ENCODE measurements at places on chromosomes 5 and 9. TPM values are rescaled to one million over a fixed set of nuclear protein-coding genes. Genes with fewer than 3 reads are reported as not detected.

DNA sequence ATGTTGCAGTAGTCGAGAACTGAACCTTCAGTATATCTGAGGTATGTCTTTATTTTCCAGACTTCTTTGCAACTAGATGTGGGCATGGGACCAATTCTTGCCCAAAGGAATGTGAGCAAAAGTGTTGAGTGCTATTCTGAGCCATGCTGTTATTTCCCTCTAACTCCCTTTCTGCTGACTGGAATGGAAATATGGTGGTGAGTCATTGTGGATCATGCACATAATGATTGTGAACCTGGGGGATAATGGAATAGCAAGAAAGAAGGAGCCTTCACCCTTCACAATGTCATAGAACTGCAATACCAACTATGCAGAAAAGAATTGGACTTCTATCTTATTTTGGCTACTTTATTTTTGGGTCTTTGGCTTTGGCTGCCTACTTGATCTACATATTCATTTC, 10.3 kb upstream of the DOCK2 start:
- H3K27me3 ChIP-seq = no peaks in the 10 kb centered on the region
- H3K4me1 ChIP-seq = peaks cover 27% of the 10 kb centered on the region
- DNase-seq = peak; percentile 80
- H3K4me3 ChIP-seq = no peak overlapping the region
- H3K27ac ChIP-seq = no peak overlapping the region

The ARSK gene
- 12.6 TPM for total RNA-seq

The MED10 gene
- 94.0 TPM for total RNA-seq

GRCh38 chr9:113545068-113545467, 81.5 kb downstream of the RGS3 start:
- DNase-seq = no peak
- H3K4me3 ChIP-seq = no peak overlapping the region
- no peaks in the 10 kb centered on the region for H3K36me3 ChIP-seq
- H3K27ac ChIP-seq = no peak overlapping the region

The ANXA2R gene
- 4.8 TPM for total RNA-seq

The TAF11L10 gene
- total RNA-seq = not detected

GRCh38 chr9:111872886-111873285, 23.7 kb upstream of the UGCG start:
- H3K4me1 ChIP-seq = no peaks in the 10 kb centered on the region
- H3K4me3 ChIP-seq = no peak overlapping the region
- H3K27ac ChIP-seq = no peak overlapping the region
- H3K36me3 ChIP-seq = no peaks in the 10 kb centered on the region

- no peaks in the 10 kb centered on the region for H3K27me3 ChIP-seq
- no peak overlapping the region for H3K27ac ChIP-seq
- H3K36me3 ChIP-seq = no peaks in the 10 kb centered on the region
- DNase-seq = no peak
Observed at GRCh38 chr5:117833691-117834090, 1154.7 kb downstream of the DTWD2 start.

GRCh38 chr5:177334781-177335700, 16.4 kb downstream of the LMAN2 start:
- H3K4me1 ChIP-seq = no peaks in the 10 kb centered on the region
- DNase-seq = no peak
- H3K27me3 ChIP-seq = no peaks in the 10 kb centered on the region

DNA sequence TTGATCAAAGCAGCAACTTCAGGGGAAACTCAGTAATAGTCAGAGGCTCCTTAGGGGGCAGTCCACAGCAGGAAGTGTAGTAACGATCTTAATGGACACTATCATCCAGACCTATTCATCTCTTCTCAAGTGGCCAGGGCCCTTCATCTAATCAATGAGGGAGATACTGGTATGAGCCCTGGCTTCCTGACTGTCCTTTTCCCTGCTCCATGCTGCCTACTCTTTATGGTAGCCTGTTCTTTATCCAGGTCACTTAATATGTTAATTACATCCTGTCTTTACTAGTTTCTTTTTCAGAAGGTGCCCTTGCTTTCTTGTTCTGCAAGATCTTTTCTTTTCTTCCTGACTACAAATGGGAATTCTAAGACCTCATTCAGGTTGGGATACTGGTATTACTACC, 197.1 kb downstream of the CAVIN4 start:
- DNase-seq = no peak
- H3K27ac ChIP-seq = no peak overlapping the region
- H3K36me3 ChIP-seq = no peaks in the 10 kb centered on the region
- no peaks in the 10 kb centered on the region for H3K27me3 ChIP-seq
- H3K4me1 ChIP-seq = no peaks in the 10 kb centered on the region

The MOB3B gene
- total RNA-seq = 2.6 TPM

GRCh38 chr5:140240987-140241706, 61.8 kb downstream of the PFDN1 start:
- peaks cover 37% of the 10 kb centered on the region for H3K4me1 ChIP-seq
- H3K4me3 ChIP-seq = no peak overlapping the region
- peaks cover 8% of the 10 kb centered on the region for H3K36me3 ChIP-seq
- H3K27ac ChIP-seq = peak overlapping the region; percentile 5
- DNase-seq = peak; percentile 86

The OCLN gene
- total RNA-seq = 45.2 TPM

The OGN gene
- total RNA-seq = not detected
